ENCODE measurements at places on chromosomes 13 and 19.

- no peak for DNase-seq
Measured at GRCh38 chr19:45526143-45526542, 18.9 kb downstream of the VASP start.

GRCh38 chr13:74409551-74409950, 275.3 kb upstream of the KLF12 start:
- DNase-seq = no peak

DNA sequence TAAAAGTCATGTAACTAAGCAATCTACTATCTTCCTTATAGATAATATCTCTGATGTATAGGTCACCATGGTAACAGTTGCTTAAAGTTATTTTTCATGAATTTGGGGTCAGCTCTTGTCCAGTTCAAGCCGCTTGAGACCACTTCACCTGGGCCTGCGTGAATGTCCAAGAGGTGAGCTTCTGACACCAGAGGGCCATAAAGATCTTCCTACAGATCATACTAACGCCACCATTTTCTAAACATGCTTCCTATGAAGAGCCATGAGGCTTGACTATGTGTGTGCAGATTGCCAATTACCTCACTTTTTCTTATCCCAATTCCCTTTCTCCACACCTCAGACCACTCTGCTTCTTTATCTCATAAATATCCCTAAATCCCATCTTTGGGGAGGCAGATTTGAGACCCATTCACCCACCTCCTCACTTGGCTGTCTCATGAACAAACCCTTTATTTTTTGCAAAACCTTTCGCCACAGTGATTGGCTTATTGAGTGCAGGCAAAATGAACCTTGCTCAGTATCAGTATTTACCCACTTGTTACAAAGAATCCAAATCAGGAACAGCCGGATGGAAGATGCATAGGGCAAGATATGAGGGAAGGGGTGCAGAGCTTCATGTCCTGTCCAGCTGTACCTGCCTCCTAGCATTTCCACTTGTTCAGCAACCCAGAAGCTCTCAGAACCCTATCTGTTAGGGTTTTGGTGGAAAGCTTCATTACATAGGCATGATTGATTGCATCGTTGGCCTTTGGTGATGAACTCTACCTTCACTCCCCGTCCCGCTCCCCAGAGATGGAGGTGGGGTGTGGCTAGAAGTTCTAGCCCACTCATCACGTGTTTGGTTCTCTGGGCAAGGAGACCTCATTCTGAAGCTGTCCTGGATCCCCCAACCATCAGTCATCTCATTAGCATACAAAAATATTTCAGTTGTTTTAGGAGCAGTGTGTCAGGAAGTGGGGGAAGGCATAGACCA, 34.2 kb downstream of the FAM187B start:
- no peak for DNase-seq

- DNase-seq = no peak
Measured at GRCh38 chr19:10981252-10981895, 20.5 kb downstream of the SMARCA4 start.

DNA sequence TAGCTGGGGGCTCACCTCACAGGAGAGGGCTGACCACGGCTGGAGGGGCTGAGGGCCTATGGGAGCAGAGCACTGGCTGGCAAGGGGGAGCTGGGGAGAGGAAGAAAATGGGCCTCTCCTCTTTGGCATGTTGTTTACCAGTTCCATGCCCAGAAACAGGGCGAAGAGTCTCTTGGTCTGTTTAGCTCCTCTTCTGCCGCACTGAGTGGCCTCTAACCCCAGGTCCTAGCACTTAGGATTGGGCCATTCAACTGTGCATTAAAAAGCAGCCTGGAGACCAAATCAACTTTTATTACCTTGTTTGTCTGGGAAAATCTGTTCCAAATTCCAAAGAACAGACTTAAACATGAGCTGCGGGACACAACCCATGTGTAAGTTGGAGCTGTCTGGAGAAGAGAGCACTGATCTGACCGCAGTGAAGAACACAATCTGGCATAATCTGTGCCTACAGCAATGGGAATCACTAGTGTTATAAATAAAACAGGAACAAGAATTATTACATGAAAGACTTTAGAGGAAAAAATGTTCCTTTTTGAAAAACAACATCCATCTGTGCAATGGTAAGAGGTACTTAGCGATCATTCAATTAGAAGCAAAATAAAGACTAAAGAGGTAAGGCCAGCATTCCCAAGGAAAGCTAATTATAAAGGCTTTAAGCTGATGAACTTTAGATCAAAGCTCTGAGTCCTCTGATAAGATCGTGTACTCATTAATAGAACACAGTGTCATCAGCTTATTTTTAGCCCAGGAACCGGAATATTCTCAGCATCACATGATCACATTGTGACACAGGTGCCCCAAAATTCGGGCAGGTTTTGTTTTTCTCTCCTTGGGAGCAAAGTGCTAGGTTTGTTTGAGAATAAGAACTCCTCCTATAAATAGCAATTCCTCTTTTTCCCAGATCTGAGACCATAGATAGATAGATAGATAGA, 243.2 kb downstream of the COL4A1 start:
- no peak for DNase-seq

GRCh38 chr13:60727140-60727539, 330.1 kb downstream of the TDRD3 start:
- no peak for DNase-seq

DNA sequence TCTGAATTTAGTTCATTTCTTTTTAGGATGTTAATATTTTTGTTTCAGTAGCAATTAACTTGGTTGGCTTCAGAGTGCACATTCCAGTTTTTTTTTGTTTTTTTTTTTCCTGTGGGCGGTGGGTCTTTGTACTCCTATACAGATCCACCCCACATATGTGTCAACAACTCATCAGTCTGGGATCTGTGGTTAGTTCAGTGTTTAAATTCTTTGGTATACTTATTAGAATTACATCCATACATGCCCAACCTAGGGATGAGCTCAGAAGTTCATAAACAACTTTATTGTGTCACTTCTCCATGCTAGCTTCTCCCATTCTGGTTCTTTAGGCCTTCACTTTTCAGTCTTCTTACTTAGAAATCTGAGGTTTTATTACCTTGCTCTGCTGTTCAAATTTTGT, 50.9 kb downstream of the PCCA start:
- no peak for DNase-seq

DNA sequence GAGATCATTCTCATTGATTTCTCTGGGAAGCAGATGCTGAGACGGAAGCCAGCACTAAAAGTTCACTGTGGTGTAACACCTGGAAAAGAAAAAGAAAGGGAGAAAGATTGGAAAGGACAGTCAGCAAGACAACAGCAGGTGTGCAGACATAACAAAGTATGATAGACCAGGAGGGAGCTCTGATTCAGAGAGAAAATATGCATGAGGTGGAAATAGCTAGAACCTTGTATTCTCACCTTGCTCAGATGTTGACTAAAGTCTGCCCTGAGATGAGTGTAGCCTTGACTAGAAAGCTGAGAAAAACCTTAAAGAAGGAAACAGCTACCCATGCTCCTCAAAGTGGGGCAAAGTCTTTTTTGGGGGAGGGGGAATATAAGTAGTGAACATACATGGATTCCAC, 1711.8 kb downstream of the EFNB2 start:
- DNase-seq = no peak

DNA sequence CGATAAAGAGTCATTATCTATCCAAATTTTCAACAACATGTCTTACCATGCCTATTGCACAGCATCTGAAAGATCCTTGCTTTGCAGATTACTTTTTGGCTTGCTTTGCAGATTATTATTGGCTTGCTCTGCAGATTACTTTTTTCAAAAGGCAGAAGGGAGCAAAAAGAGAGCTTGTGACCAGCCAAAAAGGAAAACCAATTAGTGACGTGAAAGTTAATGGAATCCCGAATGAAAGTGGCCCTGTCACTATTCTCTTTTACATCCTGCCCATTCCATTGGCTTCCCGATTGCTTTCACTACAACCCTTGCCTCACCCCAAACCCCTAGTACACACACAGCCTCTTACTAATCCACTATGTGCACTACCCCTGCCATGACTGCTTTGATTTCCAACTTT, 81.3 kb downstream of the LHFPL6 start:
- DNase-seq = no peak

DNA sequence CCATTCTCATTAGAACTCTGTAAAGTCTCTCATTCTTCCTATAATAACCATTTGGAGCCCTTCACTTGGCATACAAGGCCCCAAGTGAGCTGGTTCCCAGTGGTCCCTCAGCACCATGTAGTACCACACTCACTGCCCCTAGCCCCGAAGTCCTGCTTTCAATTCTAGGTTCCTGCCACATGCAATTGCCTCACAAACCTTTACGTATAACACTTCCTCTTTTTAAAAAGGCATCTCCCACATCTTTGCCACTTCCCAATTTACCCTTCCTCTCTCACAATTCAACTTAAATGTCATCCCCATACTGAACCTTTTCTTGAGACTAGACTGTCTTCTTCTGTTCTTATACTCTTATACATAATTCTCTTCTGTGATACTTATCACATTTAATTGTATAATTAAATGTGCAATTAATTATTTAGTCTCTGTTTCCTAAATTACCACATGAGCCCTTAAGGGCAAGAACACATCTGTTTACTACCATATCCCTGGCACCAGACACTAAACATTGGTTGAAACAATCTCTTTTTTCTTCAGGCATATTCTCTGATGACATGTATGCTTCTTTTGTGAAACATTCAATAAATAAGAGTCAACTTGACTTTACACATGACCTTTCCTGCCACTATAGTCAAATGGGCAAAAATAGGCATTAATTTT, 304.0 kb downstream of the SPRY2 start:
- no peak for DNase-seq

- DNase-seq = no peak
Measured at GRCh38 chr13:27889471-27889870, 30.3 kb upstream of the PDX1 start.

GRCh38 chr13:45623516-45624090, 8.1 kb upstream of the ERICH6B start:
- no peak for DNase-seq

GRCh38 chr19:55830656-55831055, 1.1 kb downstream of the NLRP11 start:
- DNase-seq = no peak

DNA sequence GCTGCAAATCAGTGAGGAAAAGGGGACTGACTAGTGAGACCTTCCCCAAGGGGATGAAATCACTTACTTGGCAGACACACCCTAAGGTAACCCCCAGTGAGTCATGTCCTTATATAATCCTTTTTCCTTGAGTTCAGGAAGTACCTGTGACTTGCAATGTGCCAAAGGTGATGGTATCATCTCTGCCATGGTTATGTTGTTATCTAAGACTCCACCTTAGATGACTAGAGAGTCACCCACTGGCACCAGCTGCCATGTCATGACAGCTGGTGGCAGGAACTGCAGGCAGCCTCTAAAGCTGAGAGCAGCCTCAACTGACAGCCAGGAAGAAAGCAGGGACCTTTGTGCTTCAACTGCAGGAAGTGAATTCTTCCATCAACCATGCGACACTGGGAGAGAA, 12.5 kb downstream of the PBX4 start:
- DNase-seq = peak; percentile 32

- no peak for DNase-seq
Measured at GRCh38 chr13:60329221-60329923, 67.6 kb upstream of the TDRD3 start.

- DNase-seq = no peak
Measured at GRCh38 chr13:20142023-20142926, 18.6 kb downstream of the GJA3 start.

GRCh38 chr13:30831515-30831914, 74.6 kb upstream of the MEDAG start:
- DNase-seq = no peak

DNA sequence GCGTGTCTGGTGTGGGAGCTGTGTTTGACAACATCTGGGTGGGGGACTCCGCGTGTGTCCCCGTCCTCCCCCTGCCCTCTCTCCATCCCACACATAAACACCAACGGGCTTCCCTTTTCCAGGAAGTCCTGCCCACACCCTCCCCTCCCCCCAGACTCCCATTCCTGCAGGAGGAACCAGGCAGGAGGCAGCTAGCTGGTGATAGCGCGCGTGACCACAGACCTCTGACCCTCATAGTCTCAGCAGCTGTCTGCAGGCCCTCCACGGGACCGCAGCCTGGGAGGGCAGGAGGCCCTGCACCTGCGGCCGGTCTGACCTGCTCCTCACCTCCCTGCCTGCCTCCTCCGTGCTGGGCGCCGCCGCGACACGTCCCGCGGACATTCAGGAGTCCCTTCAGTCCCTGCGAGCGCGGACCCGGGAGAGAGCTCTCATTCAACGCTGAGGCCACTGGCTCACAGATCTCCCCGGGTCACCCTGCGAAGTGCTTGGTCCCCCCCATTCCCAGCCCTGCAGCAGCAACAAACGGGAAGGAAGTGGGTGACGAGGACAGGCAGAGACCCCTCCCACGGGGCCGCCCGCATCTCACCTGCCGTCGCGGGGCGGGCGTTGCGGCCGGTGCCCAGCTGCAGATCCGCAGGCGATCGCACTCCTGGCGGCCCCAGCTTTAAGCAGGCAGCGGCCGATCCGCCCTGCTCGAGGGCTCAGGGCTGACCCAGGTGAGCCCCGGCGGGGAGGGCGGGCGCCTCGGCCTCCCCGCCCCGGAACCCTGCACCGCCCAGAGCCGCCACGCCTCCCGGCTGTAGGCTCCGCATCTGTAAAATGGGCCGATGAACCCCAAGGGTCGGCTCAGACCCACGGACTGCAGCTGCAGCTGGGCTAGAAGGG, 1.1 kb upstream of the ACP5 start:
- no peak for DNase-seq

GRCh38 chr13:99778500-99778899, 193.1 kb downstream of the ZIC5 start:
- no peak for DNase-seq

DNA sequence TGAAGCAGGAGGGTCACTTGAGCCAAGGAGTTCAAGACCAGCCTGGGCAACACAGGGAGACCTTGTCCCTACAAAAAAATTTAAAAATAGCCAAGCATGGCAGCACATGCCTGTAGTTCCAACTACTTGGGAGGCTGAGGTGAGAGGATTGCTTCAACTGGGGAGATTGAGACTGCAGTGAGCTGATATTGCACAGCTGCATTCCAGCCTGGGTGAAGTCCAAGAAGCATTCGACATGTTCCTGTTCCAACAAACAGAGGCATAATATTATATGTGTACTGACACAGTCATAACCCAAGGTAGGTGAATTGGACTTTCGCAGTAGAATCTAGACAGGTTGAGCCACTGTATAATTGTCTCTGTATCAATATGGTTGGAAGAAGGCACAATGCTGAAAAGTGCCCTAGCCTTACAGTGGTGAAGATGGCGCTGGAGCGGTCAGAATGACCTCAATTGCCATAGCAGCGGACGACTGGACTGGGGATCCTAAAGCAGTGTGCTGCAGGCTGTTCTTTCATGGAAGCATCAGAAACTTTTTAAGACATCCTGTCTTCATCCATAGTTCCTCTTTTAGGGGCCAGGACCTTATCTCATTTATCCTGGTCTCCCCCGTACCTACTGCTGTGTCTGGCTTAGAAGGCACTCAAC, 112.0 kb upstream of the CLDN10 start:
- no peak for DNase-seq

GRCh38 chr13:106867249-106867648, 299.3 kb upstream of the ARGLU1 start:
- no peak for DNase-seq

- no peak for DNase-seq
Measured at GRCh38 chr19:32223595-32224370, 121.6 kb upstream of the ZNF507 start.

Measured in stimulated activated CD8-positive, alpha-beta memory T cell treated with anti-CD3 and anti-CD28 coated beads, Interleukin-7, amount 100 ng/mL, for 48 hours (primary cell).